SW480 (cell line): ENCODE measurements at places on chromosomes 12 and 14.

GRCh38 chr14:41609704-41610183 lies 3.1 kb downstream of the LRFN5 start:
- DNase-seq, result peak; percentile 21

DNA sequence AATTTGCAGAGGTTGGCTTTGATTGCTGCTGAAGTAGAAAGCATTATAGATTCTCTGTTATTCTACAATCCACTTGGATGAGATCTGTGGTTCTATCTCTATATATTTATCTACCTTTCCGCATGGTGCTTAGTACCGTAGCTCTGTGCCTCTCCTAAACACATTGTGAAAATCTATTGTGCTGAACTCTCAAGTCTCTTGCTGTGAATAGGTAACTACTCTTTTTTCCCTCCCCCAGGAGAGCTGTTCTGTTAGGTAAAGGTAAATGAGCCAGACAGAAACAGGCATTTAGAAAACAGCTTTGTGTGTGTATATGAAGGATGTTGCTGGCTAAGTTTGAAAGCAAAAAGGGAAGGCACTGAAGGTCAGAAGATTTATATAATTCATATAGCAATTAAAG lies 112.6 kb downstream of the BRMS1L start:
- no peak for DNase-seq

GRCh38 chr14:20848316-20848954 lies 42.8 kb upstream of the RNASE3 start:
- peak; percentile 9 for DNase-seq

GRCh38 chr14:65228956-65229747 lies 126.8 kb upstream of the MAX start:
- no peak for DNase-seq

DNA sequence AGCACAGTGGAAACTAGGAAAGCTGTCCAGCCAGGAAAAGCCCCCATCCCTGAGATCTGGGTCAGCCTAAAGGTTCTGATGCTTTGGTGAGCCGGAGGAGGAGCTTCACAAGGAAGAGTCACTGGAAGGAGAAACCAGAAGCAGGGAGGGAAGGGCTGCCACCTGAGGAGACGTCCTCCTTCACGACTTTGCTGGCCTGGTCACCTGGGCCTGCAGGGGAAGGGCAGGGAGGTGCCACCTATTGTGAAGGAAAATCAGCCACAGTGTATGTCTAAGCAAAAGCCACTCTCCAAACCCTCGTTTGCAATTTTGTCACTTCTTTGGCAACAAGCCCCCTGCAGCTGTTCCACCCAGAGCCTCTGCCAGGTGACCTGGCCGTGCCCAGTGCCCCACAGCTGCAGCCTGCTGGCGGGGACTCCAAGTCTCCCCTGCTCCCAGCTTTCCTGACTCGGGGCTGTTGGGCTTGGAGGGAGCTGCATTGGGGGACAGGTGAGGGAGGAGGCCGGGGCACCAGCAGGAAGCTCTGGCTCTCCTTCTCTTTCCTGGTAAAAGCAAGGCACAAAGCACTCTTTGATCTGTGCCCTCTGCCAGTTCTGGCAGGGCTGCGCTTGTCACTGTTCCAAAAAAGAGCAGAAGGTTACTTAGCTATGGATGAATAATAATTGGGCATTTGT lies 120.9 kb upstream of the BCL2L14 start:
- DNase-seq, result peak; percentile 56

DNA sequence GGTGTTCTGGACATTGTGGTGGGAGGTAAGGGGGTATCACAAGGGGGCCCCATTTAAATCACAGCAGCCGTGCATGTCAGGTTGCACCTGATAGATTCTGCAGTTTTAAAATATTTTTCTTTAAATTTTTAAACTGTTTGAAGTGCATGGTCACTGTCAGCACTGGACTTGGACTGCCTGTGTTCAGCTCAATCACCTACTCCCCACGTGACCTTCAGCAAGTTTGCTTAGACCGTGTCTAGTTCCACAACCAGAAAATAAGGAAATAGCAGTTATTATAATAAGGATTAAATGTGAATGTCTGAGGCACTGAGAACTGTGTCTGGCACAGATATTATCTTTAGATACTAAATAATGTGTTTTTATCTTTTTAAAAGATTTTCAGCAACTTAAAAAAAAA lies 64.7 kb downstream of the ESR2 start:
- DNase-seq, result no peak

DNA sequence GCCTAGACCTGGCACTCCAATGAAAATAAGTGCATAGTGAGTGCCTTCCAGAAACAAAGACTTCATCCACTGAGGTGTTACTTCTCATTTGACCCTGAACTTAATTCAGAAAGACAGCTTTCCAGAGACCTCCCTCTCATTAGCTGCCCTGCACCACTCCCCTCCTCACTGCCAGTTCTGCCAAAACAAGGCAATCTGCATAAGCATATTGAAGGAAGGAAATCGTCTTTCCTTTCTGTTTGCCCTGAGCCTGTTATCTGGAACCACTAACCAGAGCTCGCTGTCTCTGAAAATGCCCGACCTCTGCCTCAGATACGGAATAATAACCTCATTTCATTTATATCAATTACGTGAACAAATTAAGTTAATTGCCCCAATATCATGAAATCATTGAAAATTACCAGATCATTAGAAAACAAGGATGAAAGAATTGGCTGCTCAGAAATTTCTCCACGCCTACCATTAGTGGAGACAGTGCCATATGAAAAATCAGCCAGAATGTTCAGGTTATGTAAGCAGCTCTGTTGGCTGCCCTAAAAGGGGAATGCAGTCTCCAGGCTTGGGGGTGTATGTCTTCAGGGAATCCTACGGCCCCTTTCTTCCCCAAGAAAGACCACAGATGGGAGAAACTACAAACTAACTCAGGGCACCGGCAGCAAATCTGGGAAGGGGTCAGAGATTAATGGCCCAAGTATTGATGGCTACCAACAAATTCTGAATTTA lies 149.9 kb upstream of the FKBP4 start:
- no peak for DNase-seq

DNA sequence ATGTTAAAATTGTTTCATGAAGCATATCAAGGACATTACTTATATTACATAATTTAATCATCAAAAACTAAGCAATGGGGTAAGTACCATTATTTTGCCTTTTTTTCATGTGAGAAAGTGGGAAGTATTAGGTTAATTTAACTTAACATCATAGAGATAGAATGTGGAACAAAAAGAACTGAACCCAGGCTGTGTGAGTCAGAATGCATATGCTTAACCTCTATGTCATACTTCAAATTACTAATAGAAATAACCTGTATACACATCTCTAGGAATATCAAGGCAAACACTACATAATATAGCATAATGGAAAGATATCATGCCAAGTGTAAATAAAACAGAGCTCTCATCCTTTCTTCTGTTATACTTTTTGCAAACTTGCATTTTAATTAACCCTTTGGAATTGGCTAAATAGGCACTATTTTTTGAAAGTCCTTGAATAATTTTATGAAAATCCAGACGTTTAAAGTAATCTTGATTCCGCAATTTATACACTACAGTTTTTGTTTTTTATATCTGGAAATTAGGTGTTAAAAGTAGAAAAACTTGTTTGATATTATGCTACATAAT lies 777.7 kb downstream of the SLC6A15 start:
- no peak for DNase-seq

GRCh38 chr12:2212971-2213869 lies 160.4 kb downstream of the CACNA1C start:
- no peak for DNase-seq

GRCh38 chr14:35578639-35579038 lies 44.7 kb downstream of the INSM2 start:
- no peak for DNase-seq

DNA sequence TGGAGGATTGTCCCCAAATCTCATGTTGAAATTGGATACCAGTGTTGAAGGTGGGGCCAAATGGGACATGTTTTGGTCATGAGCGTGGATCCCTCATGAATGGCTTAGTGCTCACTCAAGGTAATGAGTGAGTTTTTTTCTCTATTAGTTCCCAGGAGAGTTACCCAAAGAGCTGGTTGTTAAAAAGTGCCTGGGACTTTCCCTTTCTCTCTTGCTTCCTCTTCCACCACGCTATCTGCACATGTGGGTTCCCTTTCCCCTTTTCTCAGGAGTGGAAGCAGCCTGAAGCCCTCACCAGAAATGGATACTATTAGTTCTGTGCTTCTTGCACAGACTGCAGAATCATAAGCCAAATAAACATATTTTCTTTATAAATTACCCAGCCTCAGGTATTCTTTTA lies 465.4 kb downstream of the FSCB start:
- DNase-seq, result no peak

DNA sequence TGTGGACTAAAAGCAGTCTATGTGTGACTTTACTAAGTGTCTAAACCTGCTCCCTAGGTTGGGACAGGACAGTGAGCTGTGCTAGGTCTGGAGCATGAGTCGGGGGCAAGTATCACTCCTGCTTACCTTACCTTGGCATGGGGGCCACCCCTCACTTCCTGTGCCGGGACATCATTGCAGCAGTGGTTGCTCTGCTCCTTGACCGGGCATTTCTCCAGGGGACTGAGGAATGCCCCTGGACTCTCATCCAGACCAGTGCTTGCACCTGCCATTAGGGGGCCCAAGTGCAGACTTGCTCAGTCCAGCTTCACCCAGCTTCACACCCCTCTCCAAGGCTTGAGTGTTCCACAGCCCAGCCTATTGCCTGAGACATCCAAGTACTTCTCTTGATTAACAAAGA lies 84.7 kb upstream of the NELL2 start:
- no peak for DNase-seq

DNA sequence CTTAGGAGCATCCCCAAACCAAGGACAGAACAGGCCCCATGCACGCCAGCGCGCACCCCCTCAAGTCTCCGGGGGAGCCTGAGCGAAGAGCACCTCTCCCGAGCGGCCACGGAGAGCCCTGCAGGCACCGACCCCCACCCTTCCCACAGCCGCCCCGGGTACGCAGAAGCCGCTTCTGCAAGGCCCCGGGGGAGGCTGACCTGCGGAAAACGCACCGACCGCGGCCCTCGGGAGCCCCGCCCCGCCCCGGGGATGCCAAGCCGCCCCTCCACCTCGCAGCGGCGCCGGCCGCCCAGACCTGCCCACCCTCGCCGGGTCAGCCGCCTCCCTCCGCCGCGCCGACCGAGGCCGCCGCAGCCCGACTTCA lies 385 bp downstream of the CAPRIN2 start:
- no peak for DNase-seq

GRCh38 chr12:84658877-84659276 lies 253.7 kb downstream of the SLC6A15 start:
- DNase-seq, result no peak

GRCh38 chr14:76753541-76754198 lies 7.6 kb upstream of the VASH1 start:
- no peak for DNase-seq
